ENCODE measurements at places on chromosomes 11 and 22. TPM values are rescaled to one million over a fixed set of nuclear protein-coding genes. Genes with fewer than 3 reads are reported as not detected.

The OR4S2 gene
- not detected for total RNA-seq

DNA sequence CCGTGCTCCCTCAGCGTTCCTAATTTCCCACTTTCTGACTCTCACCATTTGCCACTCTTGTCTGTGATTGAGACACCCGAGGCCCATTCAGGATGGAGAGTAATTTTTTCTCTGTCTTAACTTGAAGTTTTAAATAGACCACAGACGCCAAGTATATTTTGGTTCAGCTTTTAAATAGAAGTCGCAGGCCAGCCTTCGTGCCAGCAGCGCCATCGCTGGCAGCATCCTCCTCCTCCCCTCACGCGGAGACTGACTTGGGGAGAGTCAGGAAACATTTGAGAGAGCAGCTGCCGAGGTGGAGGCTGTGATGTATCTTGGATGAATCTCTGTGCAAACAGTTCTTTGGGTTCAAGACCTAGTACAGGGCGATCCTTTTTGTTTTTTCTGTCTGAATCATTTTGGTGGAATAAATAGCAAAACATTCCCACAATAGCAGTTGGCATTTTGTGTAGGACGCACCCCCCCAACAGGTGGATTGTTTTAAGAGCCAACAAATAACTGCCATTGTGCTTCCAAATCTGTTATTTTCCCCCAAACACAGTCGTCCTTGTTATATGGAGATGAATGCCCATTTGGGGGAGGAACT is 889 bp upstream of the DMC1 start:
- DNase-seq, result no peak

- DNase-seq, result no peak
These were observed 31.2 kb upstream of the RASD2 start for GRCh38 chr22:35509451-35509850.

GRCh38 chr22:44219101-44219870 is 38.6 kb downstream of the PARVG start:
- DNase-seq, result peak; percentile 67

The FAM181B gene
- total RNA-seq, result 0.67 TPM

DNA sequence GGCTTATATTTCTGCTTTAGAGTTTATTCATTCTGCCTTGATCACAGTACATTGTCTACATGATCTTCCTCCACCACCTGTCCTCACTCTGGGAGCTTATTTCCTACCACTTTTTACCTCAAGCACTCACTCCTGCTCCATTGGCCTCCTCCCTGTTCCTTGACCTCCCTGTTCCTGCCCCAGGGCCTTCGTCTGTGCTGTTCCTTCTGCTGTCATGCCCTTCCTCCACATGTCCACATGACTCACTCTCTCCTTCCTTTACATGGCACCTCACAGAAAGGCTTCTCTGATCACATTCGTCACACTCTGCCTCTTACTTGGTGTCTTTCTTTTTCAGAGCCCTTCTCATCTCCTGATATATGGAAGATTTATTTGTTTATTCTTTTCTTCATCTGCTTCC is 103.0 kb downstream of the FBXO7 start:
- DNase-seq, result no peak

DNA sequence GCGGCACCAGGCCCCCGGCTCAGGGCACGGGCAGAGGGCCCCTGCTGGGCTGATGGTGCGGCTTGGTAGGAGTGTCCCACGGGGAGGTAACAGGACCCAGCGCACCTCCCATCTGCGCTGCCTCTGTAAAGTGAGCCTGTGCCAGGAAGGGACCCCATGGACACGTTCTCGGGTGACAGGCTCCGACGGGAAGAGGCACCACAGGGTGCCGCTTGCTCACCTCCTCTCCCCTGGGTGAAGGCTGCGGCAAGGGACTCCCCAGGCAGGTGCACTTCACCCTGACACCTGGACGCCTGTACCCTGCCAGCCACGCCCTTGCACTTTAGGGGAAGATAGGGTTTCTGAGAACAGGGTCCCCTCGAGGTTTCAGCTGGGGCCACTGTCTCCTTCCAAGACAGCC is 48.1 kb downstream of the SHANK2 start:
- DNase-seq, result peak; percentile 64

GRCh38 chr11:1943977-1944376 is 3.2 kb upstream of the MRPL23 start:
- DNase-seq, result peak; percentile 60

The OR52D1 gene
- not detected for total RNA-seq

GRCh38 chr22:45499746-45500145 is 2.9 kb upstream of the FBLN1 start:
- peak; percentile 80 for DNase-seq

The NUP50 gene
- total RNA-seq, result 30.1 TPM

DNA sequence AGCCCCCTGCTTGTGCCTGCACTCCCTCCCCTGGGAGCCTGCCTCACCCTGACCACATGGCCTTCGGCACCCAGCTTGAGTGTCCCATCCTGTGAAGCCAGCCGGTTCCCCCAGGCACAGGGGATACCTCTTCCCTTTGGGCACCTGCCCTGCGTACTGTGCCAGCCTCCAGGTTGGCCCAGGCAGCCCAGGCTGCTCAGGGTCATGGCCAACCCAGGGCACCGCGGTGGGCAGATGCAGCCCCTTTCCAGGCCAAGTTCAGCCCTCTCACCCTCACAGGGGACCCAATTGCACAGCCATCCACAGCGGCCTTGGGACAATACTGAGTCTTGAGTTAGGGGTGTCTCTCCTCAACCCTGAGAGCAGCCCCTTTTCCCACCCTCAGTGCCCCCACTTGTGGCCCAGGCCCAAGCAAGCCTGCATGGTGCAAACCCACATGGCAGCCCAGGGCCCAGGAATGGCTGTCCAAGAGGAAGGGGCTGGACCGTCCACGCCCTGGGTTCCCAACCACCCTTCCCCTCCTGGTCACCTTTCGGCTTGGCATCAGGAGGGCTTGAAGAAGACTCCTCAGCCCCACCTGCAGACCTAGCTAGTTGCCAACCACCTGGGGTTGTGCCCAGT is 87.7 kb downstream of the CDKN1C start:
- DNase-seq, result peak; percentile 66

The FOLR1 gene
- not detected for total RNA-seq

The P4HA3 gene
- total RNA-seq, result 5.6 TPM

- no peak for DNase-seq
These were observed 7.2 kb downstream of the ATG16L2 start for GRCh38 chr11:72821221-72821919.

The RAB3IL1 gene
- 31.5 TPM for total RNA-seq

The TSPAN32 gene
- total RNA-seq, result 3.6 TPM

The WT1 gene
- 1.4 TPM for total RNA-seq

The DLG2 gene
- total RNA-seq, result 17.2 TPM

The GALNT18 gene
- total RNA-seq, result 21.4 TPM

DNA sequence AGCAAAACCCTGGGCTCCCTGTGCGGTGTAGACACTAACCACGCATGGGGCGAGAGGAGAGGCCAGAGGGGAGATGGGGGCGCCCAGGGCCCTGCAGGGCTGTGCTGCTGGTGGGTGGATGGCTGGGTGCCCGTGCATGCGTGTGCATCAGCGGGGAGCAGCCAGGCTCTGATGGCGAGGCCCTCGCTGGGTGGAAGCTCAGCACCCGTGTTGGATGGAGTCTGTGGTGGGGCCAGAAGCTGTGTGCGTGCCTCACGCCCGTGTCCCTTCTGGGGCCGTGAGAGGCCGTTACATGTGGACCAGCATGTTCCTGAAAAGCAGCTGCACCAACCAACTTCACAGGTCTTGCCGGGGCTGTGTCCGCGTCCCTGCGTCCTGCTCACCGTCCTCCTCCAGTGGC is 33.4 kb downstream of the MUC6 start:
- no peak for DNase-seq

DNA sequence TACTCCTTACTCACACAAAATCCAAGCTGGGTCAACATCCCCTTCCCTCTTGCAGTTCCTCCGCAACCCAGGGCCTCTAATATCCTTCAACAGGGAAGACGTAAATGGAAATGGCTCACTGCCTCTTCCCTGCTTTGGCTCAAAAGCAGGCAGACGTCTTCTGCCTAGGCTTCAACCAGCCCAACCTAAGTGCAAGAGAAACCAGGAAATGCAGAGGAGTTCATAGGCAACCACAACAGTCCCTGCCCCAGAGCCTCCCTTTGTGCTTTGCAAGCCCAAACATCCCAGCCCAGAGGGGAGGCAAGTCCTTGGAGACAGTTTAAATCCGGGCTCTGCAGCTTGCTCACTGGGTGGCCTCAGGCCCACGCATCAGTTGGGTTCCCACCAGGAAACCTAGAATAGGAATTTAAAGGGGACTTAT is 33.3 kb downstream of the CD6 start:
- DNase-seq, result peak; percentile 40

The NXPE1 gene
- not detected for total RNA-seq

The SPTBN2 gene
- 4.2 TPM for total RNA-seq

The C22orf42 gene
- total RNA-seq, result not detected

The TTLL12 gene
- 13.9 TPM for total RNA-seq

- DNase-seq, result no peak
These were observed 666 bp downstream of the PDGFB start for GRCh38 chr22:39244136-39244495.

DNA sequence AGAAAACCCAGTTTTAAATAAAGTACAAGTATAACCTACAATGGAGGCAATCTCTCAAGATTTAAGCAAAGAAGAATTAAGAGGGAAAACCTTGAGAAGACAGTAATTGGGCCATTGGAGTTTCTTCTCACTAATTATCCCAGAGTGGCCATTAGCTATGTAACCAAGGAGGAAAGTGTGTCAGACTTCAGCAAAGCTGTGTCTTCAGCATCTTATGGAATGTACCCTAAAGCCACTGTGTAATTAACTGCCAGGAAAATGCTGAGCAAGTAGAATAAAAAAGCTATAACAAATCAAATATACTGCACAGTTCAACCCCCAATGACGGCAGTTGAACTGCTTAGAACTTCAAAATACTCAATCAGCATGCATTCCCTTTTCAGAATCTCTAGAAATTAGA is 261.6 kb downstream of the TTC28 start:
- DNase-seq, result no peak

- no peak for DNase-seq
These were observed 76.2 kb upstream of the VPREB1 start for GRCh38 chr22:22168190-22168940.

The RIMBP3C gene
- 0.14 TPM for total RNA-seq

DNA sequence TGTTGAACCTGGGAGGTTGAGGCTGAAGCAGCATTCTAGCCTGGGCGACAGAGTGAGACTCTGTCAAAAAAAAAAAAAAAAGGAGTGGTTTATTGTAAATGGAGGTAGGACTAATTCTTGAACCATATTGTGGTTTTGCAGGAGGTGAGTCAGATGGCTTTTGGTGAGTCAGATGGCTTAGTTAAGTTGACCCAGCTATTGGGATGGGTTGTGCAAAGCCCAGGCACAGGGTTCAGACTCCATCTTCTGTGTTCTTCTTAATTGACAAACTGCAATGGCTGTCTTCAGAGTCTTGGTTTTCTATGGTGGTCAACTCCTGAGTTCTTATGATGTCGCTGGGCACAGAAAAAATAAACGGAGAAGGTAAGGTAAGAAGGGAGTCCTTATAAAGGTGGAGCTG is 182.7 kb downstream of the ADAMTS15 start:
- DNase-seq, result no peak

- DNase-seq, result no peak
These were observed 9.3 kb downstream of the CXCR5 start for GRCh38 chr11:118892964-118893363.

DNA sequence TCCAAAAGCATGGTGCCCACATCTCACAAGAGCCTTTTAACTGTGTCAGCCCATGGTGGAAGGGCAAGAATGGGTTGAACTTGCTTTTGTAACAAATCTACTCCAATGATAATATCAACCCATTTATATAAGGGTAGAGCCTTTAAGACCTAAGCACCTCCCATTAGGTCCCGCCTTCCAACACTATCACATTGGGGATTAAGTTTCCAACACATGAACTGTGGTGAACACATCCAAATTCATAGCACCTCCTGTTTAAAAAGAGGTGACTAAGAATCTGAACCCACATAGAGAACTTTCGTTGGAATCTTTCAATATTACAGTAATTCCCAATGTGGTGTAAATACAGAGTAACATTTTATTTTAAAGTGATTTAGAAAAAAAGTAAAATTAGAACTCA is 9.2 kb upstream of the CNTF start:
- no peak for DNase-seq

GRCh38 chr11:830295-831117 is 2.2 kb upstream of the CD151 start:
- DNase-seq, result peak; percentile 91

GRCh38 chr11:2369320-2369719 is 7.8 kb upstream of the CD81 start:
- peak; percentile 56 for DNase-seq

DNA sequence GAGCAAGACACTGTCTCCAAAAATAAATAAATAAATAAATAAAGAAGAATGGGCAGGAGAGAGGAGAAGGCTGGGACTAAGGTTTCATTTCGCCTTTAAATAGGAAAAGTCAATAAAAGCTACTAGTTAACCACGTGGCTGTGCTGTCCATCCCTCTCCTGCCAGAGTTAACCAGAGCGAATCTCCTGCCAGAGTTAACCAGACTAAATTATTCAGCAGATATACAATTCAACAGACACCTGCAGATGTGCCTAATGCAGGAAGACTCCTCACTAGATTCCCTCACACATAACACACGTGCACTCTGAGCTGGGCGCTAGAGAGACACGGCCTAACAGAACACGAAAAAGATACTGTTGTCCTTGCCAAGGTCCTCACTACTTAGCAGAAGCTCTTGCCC is 156.1 kb downstream of the IGLL1 start:
- no peak for DNase-seq

DNA sequence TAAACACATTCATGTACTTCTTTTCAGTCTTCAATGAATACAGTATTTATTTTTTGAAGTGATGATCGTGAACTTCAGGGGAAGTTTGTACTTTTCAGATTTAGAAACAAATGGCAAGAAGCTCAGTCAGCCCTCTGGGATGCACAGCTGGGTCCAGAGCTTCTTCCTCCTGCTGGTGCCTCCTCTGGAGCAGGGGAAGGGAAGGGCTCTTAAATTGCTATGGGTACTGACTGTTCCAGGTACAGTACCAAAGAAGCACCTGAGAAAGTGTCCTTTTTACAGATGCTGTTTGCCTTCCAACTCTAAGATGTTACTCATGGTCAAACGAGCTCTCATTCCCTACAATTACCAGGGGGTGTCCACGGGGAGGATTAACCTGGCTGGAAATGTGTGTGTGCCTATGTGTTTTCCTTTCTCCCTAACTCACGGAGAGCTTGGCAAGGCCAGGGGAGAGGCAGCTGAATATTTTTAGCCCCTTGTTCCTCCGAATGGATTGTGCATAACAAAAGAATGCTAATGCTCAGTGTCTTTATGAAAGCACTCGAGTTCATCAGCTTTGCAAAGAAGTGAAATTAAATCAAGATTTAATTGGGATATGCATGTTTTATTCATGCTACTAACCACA is 313.7 kb upstream of the CADM1 start:
- no peak for DNase-seq

GRCh38 chr22:40462195-40462984 is 92.0 kb downstream of the SGSM3 start:
- DNase-seq, result no peak

GRCh38 chr11:88543902-88544655 is 206.5 kb upstream of the CTSC start:
- peak; percentile 93 for DNase-seq

GRCh38 chr22:37262346-37262745 is 18.3 kb upstream of the RAC2 start:
- DNase-seq, result peak; percentile 58

- DNase-seq, result no peak
These were observed 93.0 kb downstream of the ME3 start for GRCh38 chr11:86579406-86579731.
